Neural progenitor cell (in vitro differentiated cells): ENCODE measurements at places on chromosomes 5 and 9. TPM values are rescaled to one million over a fixed set of nuclear protein-coding genes. Genes with fewer than 3 reads are reported as not detected.

The PPP1R2B gene
- 0.06 and 0.15 TPM in 2 replicates for total RNA-seq

The MEF2C gene
- total RNA-seq, result 0.26 and 0.68 TPM in 2 replicates

The GRIA1 gene
- 3.3 and 5.0 TPM in 2 replicates for total RNA-seq

The TLX3 gene
- not detected in 2 replicates for total RNA-seq

The RALGPS1 gene
- 21.3 and 30.7 TPM in 2 replicates for total RNA-seq

The ZFP2 gene
- total RNA-seq, result 6.8 and 14.5 TPM in 2 replicates

The SAPCD2 gene
- 5.7 and 27.7 TPM in 2 replicates for total RNA-seq

The C5orf58 gene
- not detected in 2 replicates for total RNA-seq

The PCDHA9 gene
- 2.0 TPM in 2 replicates for total RNA-seq

The PCDHB11 gene
- total RNA-seq, result 3.8 and 4.0 TPM in 2 replicates

GRCh38 chr9:134304690-134305089 lies 21.6 kb upstream of the RXRA start:
- no peak for DNase-seq

DNA sequence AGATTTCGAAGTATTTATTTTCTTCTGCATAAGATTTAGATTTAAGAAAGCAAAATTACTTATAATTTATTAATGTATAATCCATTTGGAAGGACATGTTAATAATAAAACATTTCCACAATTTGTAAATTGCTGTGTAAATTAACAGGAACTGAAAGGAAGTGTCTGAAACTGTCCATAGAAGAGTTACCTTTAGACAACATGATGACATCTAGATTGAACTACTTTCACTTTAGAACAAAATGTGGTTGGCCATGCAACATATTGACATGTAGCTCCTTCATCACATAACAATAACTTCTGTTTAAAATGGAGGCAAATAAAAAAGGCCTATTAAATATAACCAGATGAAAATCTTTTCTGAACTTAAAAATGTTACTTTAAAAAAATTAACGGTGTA lies 1849.5 kb upstream of the ACO1 start:
- DNase-seq, result no peak

GRCh38 chr5:84253946-84254345 lies 130.7 kb downstream of the EDIL3 start:
- DNase-seq, result no peak

GRCh38 chr9:83583151-83584014 lies 39.6 kb upstream of the IDNK start:
- peak; percentile 75 for DNase-seq

GRCh38 chr5:73515232-73515631 lies 17.0 kb downstream of the BTF3 start:
- DNase-seq, result no peak

GRCh38 chr9:110126986-110127864 lies 80.7 kb downstream of the C9orf152 start:
- DNase-seq, result peak; percentile 41

DNA sequence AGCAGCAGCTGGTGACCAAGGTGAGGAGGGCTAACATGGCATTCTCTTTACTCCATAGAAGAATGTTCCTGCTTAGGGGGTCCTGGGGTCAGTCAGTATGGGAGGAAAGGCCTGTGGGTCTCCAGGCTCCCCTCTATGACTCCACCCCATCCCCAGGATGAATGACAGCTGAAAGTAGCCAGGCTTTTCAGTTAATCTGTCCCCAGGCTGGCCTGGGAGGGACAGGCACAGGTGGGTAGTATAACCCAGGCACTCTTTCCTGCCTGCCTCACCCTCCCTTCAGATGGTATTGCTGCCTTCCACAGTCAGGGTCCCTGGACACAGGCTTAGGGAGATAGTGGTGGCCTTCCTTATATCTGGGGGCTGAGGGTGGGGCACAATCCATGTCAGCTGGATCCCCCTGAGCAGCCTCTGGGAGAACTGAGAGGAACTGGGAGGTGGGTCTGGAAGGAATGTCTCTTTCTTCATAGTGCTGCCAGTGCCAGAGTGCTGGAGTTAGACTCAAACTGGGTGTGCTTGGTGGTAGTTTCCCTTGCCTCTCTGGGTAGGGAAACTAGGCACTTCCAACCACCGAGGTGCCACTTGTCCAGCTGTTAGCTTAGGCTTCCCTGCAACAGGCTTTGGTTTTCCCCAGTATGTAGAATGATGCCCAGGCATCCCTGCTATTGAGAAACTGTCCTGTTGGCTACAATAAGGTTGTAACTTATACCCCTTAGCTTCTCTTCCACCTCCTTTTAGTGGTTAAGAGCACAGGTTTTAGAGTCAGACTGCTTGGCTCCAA lies 27.8 kb downstream of the LARP1 start:
- peak; percentile 33 for DNase-seq

DNA sequence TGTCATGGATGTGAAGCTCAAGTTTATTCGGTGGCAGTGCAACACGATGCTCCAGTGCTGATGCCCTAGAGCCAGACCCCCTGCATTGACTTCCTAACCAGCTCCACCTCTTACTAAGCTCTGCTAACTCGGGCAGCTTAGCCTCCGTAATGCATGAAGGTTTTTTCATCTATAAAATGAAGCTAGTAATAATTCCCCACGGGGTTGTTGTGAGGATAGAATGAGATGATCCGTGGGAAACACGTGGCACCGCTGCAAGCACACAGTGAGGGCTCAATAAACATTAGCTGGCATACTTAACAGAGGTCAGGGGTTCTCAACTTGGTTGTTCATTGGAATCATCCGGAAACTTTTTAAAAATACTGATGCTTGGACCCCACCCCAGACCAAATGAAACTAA lies 6.8 kb downstream of the ENC1 start:
- no peak for DNase-seq

- DNase-seq, result no peak
Measured at GRCh38 chr5:33611877-33612276, 171.1 kb downstream of the TARS1 start.

DNA sequence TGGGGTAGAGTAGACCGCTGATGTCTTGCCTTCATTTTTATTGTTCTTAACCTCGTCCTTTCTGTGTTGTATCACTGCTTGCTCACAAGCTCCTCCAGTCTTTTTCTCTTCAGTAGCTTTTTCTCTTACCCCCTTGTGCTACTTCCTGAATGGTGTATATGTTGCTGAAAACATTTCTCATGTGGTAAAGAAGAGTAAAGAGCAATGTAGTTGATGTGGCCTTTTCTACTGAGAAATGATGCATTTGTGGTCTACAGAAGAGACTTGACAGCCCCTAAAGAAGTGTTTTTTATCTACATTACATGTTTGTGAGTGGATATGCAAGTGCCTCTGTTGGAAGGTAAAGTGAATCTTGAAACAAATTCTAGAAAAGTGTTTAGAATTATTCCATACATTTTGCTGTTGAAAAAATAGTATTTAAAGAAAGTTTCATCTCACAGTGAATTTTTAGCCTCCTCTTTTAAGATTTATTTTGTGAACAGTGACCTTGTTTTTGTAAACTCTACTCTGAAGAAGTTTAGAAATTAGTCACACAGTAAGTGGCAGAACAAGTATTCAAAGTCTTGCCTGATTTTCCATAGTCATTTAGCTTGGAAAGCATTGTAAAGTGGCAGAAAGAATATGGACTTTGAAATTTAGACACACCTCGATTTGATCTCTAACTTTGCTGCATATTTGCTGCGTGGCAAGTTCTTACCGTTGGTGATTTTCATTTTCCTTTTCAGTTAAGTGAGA lies 17.4 kb downstream of the CDC42SE2 start:
- no peak for DNase-seq

DNA sequence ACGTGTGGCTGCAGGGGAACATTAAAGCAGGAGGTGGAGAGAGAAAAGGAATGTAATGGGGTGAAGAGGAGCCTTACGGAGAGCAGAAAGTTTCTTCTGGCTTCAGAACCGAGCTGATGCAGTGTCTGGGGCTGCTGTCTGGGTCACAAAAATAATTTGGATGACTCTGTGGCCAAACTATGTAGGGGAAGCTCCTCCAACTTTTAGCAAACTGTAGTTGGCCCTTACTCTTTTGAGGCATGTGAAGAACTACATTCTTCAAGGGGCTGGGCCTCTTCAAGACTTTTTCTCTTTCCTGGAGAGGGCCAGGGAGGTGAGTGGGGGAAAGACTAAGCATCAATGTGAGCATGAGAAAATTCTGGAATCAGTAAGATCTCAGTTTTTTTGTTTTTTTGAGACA lies 31.9 kb upstream of the SPARC start:
- DNase-seq, result no peak

DNA sequence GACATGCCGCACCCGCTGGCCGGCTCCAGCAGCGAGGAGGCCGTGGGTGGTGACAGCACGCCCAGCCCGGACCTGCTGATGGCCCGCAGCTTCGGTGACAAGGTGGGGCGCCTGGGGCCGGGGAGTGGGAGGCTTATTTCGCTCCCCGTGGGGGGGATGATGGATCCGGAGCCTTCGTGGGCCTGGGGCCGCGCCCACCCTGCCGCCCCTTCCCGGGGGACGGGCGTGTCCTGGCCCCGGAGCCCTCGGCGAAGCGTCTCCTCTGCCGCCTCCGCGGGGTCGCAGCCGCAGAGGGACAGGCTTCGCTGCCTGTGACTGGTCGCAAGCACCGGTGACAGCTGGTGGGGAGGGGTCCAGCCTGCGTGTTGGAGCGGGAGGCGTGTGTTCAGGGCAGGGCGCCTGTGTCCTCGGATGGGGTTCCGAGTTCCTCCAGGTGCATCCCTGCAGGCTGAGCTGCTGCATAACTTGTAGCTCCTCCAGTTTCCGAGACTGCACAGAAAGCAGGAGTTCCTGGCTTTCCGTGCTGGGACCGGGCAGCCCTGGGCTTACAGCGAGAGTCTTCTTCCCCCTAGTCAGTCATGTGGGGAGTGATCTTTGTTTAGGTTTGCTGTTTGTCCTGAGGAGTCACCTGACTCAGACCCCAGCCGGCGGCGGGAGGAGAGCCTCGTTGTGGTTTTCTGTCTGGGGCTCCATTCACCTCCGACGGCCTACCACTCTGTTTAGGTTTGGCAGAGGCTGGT lies 666 bp downstream of the SNX30 start:
- peak; percentile 83 for DNase-seq

DNA sequence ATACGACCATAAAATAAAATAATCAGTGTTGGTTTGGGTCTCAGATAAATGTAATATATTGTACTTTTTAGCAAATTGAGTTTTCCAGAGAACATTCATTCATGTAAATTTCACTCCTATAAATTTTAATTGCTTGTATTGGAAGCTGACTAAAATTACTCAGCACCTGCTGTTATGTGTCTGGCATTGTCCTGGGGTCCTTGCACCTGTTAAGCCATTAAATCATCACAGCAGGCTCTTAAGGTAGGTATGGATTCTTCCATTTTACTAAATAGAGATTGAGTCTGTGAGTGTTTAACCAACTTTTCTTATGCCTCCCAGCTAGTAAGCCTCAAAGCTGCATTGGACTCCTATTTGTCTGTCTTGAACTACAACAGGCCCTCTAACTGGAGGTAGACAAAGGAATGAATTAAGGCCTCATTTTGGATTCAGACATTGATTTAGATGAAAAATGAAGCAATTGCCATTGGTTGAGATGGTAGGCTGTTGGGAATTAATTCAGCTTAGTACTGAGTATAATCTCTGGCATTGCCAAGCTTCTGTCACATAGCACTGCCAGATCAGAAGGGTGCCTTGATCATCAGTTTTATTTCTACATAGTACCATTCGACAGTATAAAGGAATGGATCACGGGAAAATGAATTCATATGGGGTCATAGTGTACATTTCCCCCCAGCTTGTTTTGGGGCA lies 78.9 kb downstream of the PARP8 start:
- no peak for DNase-seq

- DNase-seq, result peak; percentile 37
Measured at GRCh38 chr9:78236551-78236910, 656 bp downstream of the CEP78 start.

GRCh38 chr5:141042555-141042954 lies 8.6 kb upstream of the PCDHB1 start:
- no peak for DNase-seq

GRCh38 chr9:126337729-126338372 lies 11.2 kb downstream of the MVB12B start:
- no peak for DNase-seq

DNA sequence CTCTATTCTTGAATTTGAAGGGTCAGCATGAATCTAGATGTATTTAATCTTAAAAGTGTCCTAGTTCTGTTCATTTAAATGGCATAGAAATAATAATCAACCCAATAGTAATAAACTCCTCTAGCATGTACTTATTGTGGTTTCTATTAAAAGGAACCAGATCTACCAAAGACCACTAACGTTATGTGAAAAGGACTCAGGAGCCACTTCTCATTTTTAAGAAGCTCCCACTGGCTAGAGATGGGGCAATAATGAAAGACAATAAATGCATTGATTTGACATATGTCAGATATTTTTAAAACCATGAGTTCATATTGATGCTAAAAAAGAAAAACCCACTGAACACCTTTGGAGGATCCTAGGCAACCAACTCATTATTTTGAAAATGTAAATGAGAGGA lies 191.9 kb downstream of the ATP10B start:
- DNase-seq, result no peak

DNA sequence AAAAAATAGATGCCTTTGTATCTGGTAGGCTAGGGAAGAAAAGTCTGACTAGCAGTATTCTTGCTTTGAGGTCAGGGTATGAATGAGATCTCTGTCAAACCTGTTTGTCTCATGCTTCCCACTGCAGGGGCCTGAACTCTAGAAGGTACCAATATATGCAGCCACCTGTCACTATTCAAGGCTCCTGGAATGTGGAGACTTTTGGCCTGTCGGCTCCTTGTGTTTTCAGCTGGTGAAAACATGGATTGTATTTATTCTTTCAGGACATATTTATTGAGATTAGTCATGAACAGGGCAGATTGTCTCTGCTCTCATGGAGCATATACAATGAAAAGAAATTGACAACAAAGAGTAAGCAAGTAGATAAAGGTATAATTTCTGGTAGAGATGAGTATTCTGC lies 255.8 kb downstream of the ARHGAP26 start:
- no peak for DNase-seq

- no peak for DNase-seq
Measured at GRCh38 chr9:16974436-16974835, 104.0 kb upstream of the BNC2 start.

GRCh38 chr5:127307868-127308267 lies 17.3 kb downstream of the MEGF10 start:
- DNase-seq, result peak; percentile 90

- no peak for DNase-seq
Measured at GRCh38 chr9:91515074-91515687, 91.5 kb upstream of the NFIL3 start.

- DNase-seq, result no peak
Measured at GRCh38 chr9:128078504-128079434, 10.7 kb downstream of the SLC25A25 start.

DNA sequence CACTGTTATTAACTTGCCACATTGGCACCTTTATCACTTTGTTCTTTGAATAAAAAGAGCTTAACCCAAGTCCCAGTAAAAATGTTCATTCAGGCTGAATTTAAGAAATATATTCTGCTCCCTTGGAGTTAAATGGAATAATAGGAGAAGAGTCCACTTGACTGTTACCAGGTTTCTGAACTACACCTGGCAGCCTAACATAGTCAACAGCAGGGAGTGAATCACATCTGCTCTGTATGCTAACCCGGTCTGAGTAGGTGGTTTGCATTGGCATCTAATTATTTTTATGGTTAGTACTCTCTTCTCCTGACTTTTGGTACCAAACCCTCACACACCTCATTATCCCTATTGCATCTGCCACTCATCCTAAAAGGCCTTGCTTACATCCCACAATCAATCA lies 86.7 kb downstream of the STK32A start:
- DNase-seq, result no peak

- DNase-seq, result no peak
Measured at GRCh38 chr5:107215611-107216010, 455.1 kb downstream of the EFNA5 start.

- DNase-seq, result peak; percentile 49
Measured at GRCh38 chr5:139178935-139179334, 19.2 kb downstream of the SIL1 start.

GRCh38 chr5:117262572-117263131 lies 688.0 kb upstream of the SEMA6A start:
- DNase-seq, result peak; percentile 25

- DNase-seq, result no peak
Measured at GRCh38 chr5:4643190-4643589, 496.9 kb upstream of the ADAMTS16 start.
